ENCODE measurements at places on chromosomes 7 and 10.

DNA sequence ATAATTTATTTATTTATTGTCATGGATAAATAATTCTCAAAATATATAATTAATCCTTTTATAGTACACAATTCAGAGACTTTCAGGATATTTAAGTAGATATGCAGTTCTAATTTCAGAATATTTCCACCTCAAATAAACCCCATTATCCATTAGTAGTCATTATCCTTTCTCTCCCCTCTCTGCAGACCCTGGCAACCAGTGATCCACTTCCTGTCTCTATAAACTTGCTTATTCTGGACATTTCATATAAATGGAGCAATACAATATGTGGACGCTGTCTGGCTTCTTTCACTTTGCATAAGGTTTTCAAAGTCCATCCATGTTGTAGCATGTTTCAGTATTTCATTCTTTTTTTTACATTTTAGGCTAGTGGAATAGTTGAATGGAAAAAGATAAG, 230.2 kb downstream of the FZD1 start:
- DNase-seq: no peak

DNA sequence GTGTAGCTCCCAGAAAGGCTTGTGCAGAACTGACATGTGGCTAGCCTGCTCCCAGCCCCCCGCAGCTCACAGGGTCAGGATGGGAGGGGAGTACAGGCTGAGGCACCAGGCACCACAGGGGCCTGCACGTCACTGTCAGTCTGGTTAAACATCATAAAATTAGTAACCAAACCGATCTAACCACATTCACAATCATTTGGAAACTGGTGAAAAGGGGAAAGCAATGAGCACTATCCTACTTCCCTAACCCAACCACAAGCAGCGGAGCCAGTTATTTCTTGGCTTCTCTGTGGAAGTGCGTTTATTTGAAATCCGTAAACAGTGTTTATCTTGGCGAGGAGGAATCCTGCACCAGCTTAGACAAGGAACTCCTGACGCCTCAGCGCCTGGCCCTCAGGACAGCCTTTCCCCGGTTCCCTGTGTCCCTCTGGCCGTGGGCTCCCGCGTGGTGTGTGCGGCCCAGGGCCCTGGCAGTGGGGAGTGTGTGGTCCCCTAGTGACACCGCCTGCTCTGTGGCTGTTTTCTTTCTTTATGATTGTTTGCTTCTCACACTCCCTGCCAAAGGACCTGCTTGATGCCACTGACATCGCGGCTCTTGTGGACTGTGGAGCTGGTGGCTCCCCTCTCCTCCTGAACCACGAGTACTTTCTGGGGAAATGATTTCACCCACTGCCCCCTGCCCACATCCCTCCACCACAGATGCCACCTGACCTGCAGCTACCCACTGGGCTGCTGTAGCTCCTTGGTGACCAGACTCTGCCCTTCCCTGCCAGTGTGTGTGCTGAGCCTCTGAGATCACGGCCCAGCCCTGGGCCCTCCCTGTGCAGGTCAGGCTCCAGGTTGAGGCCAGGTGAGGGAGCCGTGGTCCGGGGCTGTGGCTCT, 38.0 kb downstream of the INPP5A start:
- peak; percentile 19 for DNase-seq

GRCh38 chr10:85787881-85788280, 578.7 kb downstream of the GRID1 start:
- DNase-seq: no peak

GRCh38 chr10:131282961-131283360, 28.6 kb downstream of the TCERG1L start:
- DNase-seq: no peak

GRCh38 chr7:138952791-138953190, 28.4 kb downstream of the KIAA1549 start:
- no peak for DNase-seq

DNA sequence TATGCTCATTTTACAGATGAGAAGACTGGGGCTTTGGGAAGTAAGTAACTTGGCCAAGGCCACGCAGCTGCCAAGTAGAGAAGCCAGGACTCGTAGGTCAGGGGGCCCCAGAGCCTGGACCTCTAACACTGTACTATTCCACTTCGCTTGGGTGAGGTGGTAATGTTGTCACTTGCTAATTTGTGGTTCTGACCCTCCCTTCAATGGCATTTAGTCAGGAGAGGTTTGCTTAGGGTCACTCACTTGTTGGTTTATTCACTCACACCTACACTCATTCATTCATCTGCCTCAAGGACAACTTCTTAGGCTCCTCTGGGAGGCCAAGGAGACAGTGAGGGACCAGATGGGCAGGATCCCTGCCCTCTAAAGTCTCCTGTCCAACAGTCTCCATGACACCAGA, 21.3 kb downstream of the BTBD16 start:
- no peak for DNase-seq

- DNase-seq: no peak
Measured at GRCh38 chr7:96739609-96740008, 30.0 kb upstream of the SEM1 start.

DNA sequence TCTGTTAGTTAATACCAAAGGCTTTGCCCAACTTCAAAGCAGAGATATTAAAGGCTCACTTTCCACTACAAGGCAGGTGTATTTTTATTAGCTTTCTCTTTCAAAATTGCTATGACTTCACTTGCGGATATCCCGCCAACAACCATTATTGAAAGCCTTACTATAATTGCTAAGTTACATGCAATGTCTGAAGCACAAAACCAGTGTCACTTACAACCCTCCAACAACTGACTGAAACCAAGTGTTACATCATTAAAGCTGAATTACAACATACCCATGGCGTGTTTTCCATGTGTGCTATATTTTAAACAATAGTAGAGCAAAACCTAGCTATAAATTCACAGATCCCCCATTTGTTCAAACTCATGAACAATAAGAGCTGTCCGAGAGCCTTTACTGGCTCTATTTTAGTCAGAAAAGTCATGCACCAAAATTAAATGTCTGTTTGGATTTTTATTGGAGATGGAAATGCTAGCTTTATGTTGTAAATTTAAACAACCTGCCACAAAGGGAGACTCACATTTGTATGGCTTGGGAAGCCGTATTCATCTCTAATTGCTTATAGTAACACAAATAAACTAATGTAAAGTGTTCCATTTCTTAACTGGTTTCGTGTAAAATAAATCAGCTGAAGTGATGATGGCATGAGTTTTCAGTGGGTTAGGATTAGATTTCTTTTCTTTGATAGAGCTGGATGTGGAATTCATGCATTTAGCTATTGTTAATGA, 227.1 kb downstream of the AGMO start:
- DNase-seq: no peak

GRCh38 chr7:13161125-13161524, 473.7 kb downstream of the ARL4A start:
- no peak for DNase-seq

DNA sequence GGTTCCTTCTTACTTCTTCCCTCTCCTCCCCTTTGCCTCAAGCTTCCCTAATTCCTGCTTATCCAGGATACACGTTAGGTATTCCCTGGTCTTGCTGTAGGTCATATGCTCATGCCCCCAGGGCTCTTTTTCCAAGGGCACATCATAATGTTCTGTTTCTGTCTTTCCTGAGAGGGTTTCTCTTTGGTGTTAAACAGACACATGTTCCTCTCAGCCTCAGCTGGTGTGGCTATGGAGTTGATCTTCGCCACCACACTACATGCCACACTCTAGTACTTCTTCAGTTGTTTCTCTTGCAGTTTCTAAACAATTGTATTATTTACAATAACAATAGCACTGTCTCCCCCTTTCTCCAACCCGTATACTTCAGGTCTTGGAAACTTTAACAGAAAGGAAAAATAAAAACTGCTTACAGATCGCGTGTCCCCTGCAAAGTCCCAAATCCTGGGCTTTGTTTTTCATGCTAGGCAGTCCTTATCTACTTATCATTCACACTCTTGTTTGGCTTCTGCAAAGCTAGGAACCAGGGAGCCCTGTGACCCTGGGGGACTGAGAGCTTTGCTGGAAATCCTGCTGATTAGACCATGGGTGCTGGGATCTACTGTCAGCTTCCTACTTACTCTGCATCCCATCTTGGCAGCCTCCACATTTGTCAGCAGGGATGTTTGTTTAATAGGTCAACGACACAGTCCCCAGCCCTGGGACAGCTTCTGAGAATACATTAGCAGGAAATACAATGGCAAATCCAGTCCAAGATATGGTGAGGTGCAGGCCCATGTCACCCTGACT, 193.9 kb upstream of the BMPER start:
- DNase-seq: no peak

DNA sequence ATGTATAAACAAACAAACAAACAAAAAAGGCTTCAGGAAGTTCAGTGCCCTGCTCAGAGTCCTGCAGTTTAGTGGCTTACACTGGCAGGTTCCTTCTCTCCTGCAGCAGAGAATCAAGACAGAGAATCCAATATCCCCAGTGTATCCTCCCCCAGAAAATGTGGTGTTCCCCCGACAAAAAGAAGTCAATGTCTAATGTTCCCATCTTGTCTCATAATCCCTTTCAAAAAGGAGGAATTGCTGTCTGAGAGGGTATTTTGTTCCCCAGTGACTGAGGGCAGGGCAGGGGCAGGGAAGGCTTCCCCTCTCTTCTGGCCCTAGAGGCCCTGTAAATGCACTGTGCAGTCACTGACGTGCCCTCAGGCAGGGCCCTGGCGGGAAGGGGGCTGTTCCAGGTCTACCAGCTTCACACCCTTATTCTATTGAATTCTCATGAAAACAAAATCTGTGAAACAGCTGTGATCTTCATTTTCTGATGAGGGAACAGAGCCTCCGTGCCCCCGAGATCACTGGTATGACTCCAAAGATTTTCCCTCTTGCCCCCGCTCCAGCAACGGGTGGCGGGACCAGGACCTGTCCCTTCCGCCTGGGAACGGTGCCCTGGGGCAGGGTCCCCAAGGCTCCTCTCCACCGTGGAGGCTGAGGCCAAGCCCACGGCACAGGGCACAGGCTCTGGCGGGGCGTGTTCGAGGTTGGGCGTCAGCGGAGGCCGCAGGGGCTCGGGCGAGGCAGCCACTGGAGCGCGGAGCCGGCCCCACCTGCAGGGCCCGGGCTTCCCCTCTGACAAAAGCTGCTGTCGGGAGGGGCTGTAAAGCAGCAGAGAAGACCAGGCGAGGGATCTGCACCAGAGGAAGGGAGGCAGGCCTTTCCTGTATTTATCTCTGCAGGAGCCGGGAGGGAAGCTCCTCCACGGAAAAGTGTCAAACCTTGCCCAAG, 13.4 kb upstream of the WDFY4 start:
- DNase-seq: no peak

GRCh38 chr10:79487296-79488194, 24.8 kb upstream of the EIF5AL1 start:
- no peak for DNase-seq

GRCh38 chr10:80493522-80494051, 39.5 kb downstream of the TSPAN14 start:
- DNase-seq: no peak

GRCh38 chr10:124717041-124717757, 27.0 kb downstream of the FAM53B start:
- no peak for DNase-seq

GRCh38 chr10:80068270-80068669, 10.2 kb upstream of the TMEM254 start:
- no peak for DNase-seq

DNA sequence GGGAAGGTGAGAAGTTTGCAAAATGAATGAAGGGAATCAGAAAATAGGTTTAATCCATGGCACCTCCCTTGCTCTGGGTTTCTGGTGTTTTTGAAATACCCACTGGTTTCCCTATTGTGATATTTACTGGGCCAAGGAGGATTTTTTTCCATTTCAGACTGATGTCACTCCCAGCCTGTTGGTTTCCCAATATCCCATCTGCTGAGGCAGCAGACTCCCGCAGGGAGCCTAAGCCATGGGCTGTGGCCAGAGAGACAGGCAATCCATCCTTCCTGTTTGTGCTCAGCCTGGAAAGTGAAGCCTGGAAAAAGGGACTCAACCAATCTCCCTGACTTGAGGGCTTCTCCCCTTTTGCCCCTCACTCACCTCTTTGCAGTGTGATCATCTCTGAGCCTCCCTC, 22.8 kb downstream of the FAM107B start:
- DNase-seq: no peak

DNA sequence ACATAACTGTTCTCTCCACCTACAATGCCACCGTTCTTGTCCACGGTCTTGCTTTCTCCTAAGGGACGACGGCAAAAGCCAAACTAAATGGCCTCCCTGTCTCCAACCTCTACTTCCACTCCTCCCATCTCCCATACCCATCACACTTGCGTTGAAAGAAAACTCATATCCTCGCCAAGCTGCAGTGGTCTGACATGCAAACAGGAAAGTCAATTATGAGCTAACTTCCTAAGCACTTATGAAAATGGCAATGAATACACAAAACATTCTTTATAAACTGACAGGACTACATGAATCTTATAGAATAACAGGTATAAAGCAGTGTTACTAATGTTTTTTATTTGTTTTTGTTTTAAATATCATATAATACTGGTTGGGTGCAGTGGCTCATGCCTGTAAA, 46.4 kb downstream of the TYW1B start:
- no peak for DNase-seq

DNA sequence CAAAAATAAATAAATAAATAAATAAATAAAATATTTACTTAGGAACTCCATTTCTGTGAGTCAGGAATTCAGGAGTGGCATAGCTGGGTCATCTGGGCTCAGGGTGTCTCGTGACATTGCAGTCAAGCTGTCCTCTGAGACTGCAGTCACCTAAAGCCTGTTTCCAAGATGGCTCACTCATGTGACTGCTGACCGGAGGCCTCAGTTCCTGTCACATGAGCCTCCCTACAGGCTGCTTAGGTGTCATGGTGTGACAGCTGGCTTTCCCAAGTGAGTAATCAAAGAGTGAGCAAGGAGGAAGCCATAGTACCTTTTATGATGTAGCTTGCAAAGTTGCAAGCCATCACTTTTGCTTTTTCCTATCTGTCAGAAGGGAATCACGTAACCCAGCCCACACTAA, 128.6 kb upstream of the KCTD7 start:
- no peak for DNase-seq

- no peak for DNase-seq
Measured at GRCh38 chr7:117970801-117971200, 97.6 kb upstream of the CTTNBP2 start.

- DNase-seq: peak; percentile 49
Measured at GRCh38 chr10:5291501-5292195, 73.1 kb upstream of the UCN3 start.

GRCh38 chr10:121135512-121135911, 284.4 kb downstream of the WDR11 start:
- no peak for DNase-seq

GRCh38 chr7:1769286-1770200, 99.5 kb downstream of the ELFN1 start:
- no peak for DNase-seq
